ENCODE measurements at places on chromosomes 7 and 10.

DNA sequence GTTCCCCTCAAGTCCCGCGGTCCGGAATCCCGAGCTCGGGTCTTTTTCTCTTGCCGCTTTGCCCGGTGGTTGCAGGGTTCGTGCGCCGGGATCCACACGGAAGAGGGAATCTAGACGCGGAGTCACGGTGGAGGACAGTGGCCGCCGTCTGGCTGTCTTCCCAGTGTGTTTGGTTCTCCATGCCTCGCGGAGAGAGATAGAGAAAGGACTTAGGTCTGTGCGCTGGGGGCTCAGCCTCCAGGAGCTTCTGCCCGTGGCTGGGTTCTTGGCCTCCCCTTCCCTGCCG, 1.6 kb downstream of the FFAR4 start:
- DNase-seq = no peak

- peak; percentile 51 for DNase-seq
Observed at GRCh38 chr10:119301397-119301796, 94.0 kb downstream of the GRK5 start.

DNA sequence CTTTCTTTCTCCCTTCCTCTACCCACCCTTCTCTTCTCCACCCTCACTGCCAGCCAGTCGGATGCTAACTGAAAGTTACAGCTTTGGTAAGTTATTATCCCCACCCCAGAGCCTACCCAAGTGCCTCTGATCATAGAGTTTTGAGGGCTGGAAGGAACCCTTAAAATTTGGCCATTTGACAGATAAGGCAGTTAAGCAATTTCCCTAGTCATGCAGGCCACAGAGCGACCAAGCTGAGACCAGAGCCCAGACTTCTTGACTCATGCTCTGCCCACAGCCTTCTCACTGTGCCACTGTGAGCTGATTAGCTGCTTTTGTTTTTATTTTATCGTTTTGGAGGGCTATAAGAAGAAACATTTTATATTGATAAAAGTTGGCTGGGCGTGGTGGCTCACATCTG, 17.2 kb downstream of the SAP25 start:
- no peak for DNase-seq

- DNase-seq = no peak
Observed at GRCh38 chr10:99619090-99619800, 994 bp downstream of the SLC25A28 start.

DNA sequence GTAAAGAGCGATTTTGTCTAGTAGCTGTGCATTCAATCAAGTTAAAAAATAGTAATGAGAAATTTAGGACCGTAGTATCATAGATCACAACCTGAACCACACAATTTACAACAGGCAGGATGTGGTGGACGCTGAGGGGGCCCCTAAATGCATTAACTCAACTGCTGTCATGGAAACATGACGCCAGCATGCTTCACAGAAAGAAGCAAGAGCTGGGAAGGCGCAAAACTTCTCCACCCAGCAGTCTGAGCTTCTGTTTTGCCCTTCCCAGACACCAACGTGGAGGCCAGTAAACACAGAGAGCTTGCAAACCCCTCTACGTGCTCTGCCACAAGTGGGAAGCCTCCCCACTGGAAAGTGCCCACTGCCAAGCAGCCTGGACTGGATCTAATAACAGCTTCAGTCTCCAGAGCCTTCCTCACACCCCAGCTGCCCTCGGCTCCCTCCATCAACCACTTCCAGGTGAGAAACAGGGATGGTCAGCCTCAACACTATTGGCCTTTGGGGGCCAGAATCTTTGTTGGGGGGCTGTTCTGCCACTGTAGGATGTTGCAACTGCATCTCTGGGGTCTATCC, 151.8 kb downstream of the SFMBT2 start:
- DNase-seq = peak; percentile 56

DNA sequence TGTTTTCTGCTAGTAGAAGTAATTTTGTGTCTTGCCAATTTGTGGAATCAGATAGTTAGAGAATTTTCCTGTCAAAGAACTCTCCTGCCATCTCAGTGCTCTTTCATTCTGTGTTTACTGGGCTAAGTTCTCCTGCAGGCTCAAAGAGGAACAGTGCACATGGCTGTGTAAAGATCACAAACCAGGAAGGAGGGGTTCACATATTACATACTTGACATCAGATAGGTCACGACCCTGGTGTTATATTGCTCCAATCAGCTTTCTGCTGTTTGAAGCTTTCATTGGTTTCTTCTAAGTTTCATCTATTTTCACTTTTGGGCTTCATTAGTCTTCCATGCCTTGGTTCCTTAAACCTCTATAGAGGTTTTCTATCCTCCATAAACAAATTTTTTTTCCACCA, 13.5 kb upstream of the ELMO1 start:
- no peak for DNase-seq

- DNase-seq = no peak
Observed at GRCh38 chr7:129903935-129904334, 48.8 kb downstream of the UBE2H start.

DNA sequence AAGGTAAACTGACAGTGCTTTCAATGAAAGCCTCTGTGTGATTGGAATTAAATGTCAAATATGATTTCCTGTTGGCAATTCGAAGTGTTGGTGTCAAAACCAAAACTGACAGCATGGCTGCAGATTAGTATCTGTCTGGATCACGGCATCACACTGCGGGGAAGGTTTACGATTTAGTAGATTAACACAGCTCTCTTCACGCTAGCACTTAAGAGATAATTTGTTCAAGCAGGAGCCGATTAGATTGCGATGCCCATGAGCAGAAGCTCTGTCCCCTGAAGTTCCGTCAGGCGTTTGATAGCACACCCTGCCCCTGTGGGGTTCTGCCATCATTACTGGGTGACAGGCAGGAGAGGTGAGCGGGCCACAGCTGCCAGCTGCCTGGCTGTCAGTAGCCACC, 279.5 kb upstream of the AUTS2 start:
- no peak for DNase-seq

GRCh38 chr10:102504976-102505300, 1.2 kb downstream of the SUFU start:
- no peak for DNase-seq

- DNase-seq = no peak
Observed at GRCh38 chr7:93165447-93165846, 17.3 kb upstream of the SAMD9L start.

DNA sequence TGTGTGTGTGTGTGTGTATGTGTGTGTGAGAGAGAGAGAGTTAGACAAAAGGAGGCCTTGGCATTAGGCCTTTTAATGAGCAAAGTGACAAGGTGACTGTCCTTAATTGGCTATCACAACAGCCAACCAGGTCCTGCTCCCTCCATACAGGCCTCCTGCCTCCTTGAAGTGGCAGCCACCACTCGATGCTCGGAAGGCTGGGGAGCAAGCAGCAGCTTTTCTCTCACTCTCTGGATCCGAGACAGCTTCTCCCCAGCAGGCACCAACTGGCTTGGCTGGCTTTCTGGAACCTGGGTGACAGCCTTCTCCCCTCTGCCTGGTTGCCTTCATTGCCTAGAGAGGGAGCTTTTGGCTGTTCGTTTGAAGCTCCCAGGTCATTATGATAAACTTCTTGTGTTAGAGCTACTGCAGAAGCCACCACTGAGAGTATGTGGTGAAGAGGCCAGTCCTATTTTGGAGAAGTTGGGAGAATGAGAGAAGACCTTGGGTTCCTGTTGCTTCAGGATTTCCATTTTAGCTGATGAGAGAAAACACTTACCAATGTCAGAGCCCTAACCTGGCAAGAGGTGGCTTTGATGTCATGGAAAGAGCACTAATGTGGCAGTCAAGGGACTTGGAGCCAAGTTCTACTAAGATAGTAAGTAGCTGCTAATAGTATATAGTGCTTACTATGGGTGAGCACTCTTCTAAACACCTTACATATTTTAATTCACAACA, 37.6 kb downstream of the RPS24 start:
- no peak for DNase-seq

GRCh38 chr10:57973451-57973850, 294.2 kb downstream of the IPMK start:
- no peak for DNase-seq

DNA sequence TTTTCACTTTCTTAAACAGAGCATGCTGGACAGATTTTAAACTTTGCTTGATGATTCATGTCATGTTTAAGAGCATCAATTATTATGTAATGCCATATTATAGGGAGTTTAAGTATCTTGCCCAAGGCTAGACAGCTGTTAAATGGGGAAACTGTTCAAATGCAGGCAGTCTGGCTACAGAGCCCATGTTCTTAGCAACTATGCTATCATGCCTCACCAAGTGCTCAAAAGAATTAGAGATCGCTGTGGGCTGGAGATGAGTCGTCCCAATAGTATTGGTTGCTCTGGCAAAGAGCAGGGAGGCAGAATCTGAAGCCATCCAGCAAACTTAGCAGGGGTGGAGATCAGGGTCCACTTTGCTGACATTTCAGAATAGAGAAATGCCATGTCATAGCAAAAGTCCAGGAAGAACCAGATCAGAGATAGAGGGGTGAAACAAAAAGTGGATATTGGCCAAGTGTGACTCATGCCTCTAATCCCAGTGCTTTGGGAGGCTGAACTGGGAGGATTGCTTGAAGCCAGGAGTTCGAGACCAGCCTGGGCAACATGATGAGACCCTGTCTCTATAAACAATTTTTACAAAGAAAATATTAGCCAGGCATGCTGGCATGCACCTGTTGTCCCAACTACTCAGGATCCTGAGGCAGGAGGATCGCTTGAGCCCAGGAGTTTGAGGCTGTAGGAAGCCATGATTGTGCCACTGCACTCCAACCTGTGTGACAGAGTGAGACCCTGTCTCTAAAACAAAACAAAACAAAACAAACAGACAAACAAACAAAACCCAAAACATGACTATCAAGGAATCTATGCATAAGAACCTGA, 57.8 kb downstream of the BAMBI start:
- no peak for DNase-seq

GRCh38 chr7:25720427-25720826, 431.6 kb upstream of the NFE2L3 start:
- no peak for DNase-seq

DNA sequence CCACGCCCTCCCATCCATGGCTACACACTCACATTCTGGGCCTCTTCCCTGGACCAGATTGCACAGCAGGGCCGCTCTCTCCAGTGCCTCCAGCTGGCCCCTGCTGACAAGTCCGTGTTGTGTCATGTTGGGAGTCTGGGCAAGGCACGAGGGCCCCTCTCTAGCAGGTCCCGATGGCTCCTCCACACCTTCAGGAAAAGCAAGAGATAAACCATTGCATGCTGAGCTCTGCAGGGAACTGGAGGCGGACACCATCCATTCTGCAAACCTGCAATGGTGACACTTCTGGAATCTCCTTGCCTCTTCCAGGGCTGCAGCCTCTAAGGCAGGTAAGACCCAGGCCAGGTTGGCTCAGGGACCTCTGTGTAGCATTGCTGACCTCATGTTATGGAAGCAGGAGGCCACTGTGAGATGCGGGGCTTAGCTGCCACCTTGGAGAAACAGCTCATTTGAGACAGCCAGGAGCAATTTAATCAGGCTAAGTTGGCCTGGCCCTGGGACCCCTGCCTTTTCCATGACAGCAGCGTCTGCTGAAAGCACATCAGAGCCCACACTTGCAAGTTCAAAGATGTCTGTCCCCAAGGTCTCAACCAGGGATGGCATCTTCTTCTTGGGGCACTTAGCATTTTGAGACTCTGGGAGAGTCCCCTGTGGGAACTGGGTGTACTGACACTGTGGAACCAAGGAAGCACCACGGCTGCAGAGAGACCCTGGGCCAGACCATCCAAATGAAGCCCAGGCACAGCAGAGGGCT, 34.2 kb upstream of the LEP start:
- no peak for DNase-seq

DNA sequence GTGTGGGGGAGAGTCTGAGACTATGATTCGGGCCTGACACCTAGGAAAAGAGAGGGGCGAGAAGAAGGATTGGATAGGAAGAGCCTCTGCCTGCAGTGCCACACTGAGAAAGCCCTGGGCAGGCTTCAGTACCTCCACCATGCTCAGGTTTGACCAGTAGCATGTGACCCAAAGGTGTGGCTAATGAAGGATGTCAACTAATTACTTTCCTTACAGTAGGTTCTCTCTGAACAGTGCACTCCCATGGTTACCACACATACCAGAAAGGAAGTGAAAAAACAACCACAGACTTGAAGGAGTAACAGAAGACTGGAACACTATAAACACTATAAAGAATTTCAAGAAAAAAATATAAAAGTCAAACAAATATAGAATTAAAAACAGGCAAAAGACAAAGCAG, 46.2 kb downstream of the SEM1 start:
- no peak for DNase-seq

GRCh38 chr10:93554760-93555432, 11.6 kb upstream of the FFAR4 start:
- peak; percentile 9 for DNase-seq

GRCh38 chr7:322708-323111, 32.7 kb downstream of the FOXL3 start:
- DNase-seq = no peak

- no peak for DNase-seq
Observed at GRCh38 chr7:157445246-157445955, 108.6 kb downstream of the DNAJB6 start.

- DNase-seq = no peak
Observed at GRCh38 chr10:121662945-121663917, 65.0 kb upstream of the FGFR2 start.

DNA sequence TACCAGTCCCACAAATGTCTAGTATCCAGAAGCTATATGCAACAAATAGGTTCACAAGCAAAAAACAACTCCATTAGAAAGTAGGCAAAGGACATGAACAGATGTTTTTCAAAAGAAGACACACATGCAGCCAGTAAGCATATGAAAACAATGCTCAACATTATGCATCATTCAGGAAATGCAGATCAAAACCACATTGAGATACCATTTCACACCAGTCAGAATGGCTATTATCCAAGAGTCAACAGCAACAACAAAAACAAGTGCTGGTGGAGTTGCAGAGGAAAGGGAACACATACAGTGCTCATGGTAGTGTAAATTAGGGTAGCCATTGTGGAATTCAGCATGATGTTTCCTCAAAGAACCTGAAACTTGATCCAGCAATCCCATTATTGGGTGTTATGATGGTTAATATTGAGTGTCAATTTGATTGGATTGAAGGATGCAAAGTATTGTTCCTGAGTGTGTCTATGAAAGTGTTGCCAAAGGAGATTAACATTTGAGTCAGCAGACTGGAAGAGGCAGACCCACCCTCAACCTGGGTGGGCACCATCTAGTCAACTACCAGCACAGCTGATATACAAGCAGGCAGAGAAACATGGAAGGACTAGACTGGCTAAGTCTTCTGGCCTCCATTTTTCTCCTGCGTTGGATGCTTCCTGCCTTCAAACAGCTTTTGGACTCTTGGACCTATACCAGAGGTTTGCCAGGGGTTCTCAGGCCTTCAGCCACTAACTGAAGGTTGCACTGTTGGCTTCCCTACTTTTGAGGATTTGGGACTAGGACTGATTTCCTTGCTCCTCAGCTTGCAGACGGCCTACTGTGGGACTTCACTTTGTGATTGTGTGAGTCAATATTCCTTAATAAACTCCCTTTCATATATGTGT, 218.4 kb upstream of the SEMA3D start:
- DNase-seq = no peak

DNA sequence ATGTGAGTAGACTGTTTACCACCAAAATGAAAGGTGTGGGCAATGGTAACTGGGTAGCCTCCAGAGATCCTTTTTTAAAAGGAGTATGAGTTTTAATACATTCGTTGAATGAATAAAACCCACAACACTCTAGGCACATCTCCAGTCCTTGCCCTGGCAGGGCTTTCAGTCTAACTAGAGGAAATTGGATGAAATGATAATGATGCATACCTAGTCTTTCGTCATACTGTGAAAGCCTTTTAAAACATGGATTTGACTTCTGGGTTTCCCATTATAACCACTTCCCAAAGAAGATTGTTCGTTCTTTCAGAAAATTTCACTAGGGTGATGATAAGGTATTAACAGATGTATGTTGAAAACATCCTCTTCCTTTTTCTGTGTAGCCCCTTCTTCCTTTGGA, 110.8 kb downstream of the REEP3 start:
- no peak for DNase-seq

GRCh38 chr7:155533120-155533826, 13.1 kb downstream of the CNPY1 start:
- no peak for DNase-seq
